Smooth muscle cell of the brain vasculature (primary cell): ENCODE measurements at places on chromosomes 5 and 9.

- DNase-seq: no peak
Observed at GRCh38 chr5:120452471-120452870, 11.6 kb upstream of the PRR16 start.

DNA sequence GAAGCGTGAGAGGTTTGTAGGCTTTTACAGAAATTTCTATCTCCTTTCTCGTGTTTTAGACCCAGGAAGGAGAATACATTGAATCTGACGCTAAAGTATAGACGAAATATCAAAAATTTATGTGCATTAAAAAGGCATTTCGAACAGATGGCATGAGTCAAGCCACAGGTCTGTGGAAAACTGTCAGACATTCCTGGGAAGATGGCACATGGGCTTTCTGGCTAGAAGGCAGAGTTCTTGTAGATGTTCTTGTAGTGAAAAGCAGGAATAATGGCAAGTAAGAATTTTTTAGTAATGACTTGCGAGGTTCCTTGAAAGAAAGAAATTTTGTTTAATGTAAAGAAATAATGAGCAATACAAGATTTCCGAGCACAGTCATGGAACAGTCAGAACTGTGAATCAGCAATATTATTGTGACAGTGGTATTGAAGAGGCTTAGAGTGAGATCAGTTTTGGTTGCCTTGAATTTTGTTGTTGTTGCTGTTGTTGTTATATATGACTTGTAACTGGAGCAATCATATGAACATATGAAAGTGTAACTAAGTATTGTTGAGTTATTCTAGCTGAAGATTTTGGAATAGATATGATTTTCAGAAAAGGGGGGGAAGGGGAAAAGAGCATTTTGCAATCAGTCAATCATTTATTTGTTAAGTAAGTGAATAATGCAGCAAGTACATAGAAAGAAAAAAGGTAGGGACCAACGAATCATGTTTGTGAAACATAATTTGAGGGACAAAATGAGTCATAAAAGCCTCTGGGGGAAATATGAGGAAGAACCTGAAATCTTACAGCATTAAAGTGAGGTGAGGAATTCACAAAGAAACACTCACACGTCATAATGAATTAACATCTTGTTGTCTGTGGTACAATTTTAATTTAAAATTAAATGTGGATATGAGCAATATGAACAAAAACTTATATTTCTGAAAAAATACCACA, 339.0 kb upstream of the CTNND2 start:
- no peak for DNase-seq

- DNase-seq: no peak
Observed at GRCh38 chr5:149288436-149288835, 16.8 kb downstream of the AFAP1L1 start.

DNA sequence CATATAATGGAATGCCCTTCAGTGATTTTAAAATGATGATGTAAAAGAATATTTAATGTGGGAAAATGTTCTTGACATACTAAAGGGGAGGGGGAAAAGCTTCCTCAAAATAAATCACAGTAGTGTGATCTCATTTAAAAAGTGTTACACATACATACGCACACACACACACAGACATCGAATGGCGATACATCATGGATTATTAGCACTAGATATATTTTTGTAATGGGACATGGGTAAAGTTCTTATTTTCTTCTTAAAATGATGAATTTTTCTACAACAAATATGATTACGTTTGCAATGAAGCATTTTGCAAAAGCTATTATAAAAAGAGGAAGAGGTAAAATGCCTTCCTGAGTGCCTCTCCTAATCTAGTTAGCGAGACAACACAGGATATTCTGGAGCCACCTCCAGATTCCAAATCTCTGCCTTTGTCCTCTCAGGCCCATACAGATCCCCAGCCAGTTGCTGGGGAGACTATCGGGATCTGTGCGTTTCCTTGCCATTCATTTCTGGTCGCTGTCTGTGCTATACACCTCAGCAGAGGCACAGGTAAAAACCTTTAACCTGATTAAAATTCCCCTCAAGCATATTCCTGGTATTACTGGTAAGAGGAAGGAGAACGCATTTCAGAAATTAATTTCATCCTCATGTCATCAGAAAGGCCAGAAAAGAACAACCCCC, 69.6 kb downstream of the SLC28A3 start:
- no peak for DNase-seq

DNA sequence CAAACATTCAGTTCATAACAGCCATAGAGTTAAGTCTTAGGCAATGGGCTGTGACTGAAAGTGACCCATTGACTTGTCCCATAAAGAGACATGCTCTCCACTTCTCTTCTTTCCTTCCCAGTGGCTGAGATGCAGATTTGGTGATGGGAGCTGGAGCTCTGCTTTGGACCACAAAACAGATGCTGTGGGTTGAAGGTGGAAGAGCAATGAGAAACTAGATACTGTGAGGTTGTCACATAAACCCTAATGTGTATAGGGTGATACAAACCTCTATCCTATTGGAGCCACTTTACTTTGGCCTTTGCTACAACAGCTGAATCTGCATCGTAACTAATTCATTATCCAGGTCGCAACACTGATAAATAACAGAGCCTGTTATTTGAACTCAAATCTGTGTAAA, 192.0 kb downstream of the TTC39B start:
- no peak for DNase-seq

DNA sequence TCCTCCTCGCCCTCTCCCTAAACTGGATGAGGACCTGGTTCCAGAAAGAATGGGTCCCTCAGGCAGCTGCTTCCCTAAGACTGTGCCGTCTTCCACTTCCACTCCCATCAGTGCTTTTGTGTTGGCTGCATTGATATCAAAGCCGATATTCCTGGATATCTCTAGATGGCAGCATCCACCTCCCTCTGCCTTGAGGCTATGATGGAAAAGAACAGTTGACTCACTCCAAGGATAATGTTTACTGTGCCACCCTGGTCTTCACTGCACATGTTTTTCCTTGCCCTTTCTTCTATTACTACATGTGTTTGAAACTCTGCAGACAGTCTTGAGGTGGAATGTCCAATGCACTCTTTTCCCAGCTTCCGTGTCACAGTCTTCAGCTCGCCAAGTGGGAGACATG, 211.6 kb downstream of the MAST4 start:
- peak; percentile 41 for DNase-seq

DNA sequence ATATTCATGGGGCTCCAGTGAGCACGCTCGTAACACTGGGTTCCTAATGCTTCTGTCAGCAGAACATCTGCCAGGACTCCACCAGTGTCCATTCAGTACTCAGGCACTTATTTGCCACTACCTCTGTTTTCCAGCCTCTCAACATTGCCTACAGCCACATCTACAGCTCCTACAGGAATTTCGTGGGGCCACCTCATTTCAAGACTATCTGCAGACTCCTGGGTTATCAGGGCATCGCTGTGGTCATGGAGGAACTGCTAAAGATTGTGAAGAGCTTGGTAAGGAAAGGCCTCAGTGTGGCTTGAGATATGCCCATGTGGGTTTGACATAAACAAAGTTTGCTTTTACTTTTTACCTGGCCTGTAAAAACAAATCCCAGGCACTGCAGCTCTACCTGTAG, 92.9 kb downstream of the CYFIP2 start:
- no peak for DNase-seq

- DNase-seq: no peak
Observed at GRCh38 chr5:153552886-153553285, 62.4 kb downstream of the GRIA1 start.

DNA sequence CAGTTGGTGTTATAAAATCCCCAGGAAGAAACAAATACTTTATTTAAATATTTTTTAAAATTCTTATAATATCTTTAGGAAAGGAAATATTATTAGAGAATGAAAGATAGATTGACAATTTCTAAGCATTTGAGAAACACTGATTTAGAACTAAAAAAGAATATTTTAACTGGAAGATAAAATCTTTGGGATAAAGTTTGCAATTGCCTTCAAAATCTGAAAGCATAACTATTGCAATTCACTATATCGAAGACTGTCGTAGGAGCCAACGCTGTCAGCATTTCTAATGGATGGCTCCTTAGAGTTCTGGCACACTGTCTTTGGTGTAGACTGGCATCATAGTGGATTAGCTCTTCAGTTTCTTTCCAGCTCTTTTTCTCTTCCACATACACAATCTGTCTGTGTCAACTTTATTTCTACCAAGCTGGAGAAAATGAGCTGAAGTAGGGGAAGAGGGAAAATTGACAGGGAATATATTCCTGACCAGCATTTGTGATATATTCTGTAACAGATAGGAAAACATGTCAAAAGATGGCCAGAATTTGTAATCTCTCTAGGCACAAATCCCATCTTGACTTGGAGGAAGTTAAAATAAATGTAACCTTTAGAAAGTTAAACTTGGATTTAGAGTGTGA, 1561.4 kb downstream of the MAT2B start:
- no peak for DNase-seq

- no peak for DNase-seq
Observed at GRCh38 chr9:128159522-128159783, 612 bp upstream of the BBLN start.

- DNase-seq: no peak
Observed at GRCh38 chr5:139964994-139965565, 78.0 kb downstream of the NRG2 start.

DNA sequence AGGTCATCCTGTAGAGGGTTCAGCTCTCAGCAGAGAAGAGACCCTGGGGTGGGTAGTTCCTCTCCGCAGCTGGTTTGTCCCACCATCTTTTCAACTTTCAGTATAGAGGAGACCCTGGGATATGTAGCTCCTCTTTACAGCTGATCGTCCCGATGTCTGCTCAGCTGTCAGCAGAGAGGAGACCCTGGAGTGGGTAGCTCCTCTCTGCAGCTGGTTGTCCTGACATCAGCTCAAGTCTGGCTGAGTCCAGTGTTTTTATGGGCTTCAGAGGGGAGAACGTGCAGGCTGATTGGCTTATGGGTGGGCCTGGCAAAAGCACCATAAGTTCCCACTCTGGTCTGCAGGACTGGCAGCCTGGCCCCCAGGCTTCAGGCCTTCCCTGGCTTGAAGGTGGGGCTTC, 80.8 kb downstream of the NLN start:
- DNase-seq: no peak

DNA sequence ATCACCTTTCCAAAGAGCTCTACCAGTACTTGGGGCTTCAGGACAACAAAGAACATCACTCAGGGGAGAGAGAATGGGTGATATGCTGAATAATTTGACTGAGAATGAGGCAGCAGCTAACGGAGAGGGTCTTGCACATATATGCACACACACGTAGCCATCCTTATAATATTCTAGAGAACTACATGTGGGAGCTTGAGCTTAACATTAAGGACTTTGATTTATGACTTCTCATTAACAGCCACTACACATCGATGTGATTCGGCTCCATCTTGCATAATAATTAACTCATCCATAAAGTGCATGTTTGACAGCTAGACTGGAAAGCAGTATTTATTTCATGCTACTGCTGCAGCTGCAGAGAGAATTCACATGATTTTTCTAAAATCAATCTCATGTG, 163.4 kb downstream of the RAB3C start:
- no peak for DNase-seq
